ENCODE measurements at places on chromosomes 12 and 14.

- no peak for DNase-seq
Observed at GRCh38 chr12:80178846-80179245, 79.5 kb downstream of the OTOGL start.

DNA sequence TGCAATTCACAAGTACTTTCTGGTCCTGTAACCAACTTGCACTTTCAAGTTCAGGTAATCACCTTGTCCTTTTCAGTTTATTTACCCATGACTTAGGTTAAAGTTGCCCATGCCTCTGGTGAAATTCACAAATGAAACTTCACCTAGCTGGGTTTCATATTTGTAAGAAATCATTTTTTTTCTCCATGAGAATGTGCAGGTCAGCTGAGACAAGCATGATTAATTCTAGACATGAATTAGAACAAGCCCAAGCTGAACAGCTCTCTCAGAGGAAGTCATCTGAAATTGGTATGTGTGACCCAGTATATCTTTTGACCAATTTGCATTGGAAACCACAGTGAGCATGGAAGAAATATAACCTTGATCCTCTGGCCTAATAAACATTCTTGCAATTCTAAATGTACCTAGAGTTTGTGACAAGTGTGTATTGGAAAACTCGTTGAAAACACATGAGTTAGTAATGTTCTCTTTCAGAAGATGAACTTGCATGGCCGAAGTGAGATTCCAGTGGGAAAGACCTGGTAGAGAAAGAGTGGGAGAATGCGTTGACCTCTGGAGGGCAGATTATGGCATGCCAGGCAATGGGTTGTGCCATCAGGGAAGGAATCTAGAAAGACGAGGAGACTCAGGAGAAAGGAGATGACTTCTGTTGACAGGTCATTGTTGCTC lies 486.5 kb downstream of the ZFP36L1 start:
- DNase-seq: no peak

DNA sequence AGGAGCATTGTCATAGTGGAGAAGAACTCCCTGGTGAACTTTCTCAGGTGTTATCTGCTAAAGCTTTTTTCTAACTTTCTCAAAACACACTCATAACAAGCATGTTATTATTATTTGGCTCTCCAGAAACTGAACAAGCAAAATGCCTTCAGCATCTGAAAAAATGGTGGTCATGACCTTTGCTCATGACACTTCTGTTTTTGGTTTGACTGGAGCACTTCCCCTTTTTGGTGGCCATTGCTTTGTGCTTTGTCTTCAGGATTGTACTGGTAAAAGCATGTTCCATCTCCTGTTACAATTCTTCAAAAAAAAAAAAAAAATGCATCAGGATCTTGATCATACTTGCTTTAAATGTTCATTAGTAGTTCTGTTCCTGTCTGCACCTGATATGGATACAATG lies 1241.6 kb upstream of the USP15 start:
- DNase-seq: no peak

DNA sequence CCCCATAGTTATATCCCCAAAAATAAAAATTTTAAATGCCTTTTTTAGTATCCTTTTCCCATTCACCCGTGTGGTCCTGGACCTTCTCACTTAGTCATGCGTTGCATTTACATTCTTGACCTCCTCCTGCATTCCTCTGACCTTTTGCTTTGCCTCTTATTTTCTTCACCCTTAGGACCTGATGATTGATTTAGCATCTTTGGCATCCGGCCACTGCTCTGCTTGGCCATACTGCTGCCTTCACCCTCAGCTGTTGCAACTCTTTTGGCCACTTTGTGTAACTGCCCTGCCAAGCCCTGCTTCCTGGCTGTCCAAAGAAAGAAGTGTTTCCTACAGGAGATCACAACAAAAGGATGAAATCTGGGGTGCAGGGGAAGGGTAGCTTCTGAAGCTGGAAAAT lies 48.8 kb upstream of the SLC38A4 start:
- no peak for DNase-seq

- no peak for DNase-seq
Observed at GRCh38 chr14:65213316-65213715, 111.0 kb upstream of the MAX start.

GRCh38 chr12:3579446-3580093 lies 88.6 kb downstream of the PRMT8 start:
- no peak for DNase-seq

DNA sequence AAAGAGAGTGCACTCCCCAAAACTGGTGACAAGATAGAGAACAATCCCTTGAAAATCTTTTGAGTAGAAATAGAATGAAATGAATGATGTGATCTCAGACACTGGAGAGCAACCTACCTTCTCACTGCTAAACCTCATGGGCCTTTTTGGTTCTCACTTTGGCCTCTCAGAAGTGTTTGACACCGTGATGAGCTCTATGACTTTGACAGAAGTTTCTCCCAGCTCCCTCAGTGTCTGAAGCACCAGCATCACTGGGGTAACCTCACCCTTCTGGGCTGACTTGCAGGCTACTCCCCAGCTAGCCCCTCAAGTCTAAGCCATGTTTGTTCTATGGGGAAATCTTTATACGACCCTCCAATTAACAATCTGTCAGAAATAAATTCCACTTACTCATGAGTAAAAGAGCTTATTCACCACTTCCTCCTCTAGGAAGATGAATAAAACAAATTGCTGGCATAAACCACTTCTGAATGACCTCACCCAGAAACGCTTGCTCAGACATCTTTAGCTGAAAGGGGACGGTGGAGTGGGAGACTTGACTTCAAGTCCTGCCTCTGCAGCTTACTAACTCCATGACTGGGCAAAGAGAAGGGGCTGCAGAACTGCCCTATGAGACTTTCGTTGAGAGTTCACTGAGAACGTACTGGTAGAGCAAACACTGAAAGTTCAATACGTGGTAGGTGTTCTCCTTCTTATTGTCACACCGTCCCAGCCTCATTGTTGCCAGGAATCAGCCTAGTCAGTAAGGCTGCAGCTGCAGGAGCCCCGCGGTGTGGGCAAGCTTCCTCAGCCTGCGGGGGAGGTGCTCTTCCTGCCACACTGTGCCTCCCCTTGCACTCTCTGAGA lies 46.5 kb downstream of the ST8SIA1 start:
- DNase-seq: no peak

DNA sequence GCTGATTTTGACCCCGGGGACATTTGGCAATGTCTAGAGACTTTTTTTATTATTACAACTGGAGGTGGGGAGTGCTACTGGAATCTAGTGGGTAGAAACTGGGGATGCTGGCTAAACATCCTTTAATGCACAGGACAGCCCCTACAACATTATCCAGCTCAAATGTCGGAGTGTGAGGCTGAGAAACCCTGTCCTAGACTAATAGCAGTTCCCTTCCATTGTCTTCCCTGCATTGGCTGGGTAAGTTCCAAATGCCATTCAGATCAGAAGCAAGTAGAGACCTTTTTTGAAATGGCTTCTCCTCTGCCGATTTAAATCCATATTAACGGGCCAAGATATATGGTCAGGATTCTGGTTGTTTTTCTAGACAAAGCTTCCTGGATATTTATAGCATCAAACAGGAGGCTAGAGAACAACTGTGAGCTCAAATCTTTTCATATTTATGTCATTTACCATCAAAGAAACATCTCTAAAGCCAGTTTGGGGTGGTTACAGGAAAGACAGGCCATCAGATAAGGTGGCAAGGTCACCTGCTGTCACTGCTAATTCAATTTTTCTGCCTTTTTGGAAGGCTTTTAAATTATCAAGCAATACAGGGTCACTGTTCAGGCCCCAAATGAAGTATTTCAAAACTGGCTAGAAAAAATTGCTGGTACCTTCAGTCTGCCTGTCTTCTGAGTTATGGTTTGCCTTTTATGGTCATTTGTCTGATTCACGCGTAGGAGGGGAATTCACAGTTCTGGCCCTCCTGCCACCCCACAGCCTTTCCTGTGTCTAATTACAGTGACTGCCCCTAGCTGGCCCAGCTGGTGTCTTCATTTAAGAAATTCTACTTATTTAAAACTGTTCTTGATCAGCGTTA lies 20.1 kb upstream of the AKAP5 start:
- DNase-seq: peak; percentile 12

DNA sequence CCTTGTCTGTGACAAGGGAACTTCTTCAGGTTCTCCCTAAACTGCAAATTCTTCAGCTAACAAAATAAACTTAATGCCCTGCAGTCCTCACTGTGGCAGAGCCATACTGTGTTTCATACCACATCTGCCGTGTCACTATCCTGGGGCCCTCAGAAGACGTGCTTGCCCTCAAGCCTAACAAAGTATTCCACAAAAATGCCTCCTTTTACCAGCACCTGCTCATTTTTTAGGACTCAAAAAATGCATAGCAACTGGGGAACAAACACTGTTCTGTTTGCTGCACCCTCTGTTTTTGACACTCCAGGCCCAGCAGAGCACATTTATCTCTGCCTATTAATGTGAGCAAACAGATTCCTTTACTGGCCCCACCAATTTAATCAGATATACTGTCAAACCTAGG lies 270.7 kb upstream of the SSTR1 start:
- no peak for DNase-seq

DNA sequence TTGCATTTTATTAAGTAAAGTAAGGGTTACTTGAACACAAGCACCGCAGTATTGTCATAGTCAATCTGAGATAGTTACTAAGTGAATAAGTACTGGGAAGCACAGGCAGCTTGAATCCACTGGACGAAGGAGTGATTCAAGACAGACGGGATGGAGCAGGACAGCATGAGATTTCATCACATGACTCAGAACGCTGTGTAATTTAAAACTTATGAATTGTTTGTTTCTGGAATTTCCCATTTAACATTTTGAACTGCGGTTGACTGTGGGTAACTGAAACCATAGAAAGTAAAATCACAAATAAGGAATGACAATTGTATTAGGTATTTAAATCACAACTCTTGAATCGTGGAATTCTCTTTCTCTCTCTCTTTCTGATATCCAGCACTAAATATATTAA lies 1630.4 kb upstream of the SEL1L start:
- no peak for DNase-seq

GRCh38 chr12:52494100-52494499 lies 1.0 kb upstream of the KRT6A start:
- DNase-seq: no peak

DNA sequence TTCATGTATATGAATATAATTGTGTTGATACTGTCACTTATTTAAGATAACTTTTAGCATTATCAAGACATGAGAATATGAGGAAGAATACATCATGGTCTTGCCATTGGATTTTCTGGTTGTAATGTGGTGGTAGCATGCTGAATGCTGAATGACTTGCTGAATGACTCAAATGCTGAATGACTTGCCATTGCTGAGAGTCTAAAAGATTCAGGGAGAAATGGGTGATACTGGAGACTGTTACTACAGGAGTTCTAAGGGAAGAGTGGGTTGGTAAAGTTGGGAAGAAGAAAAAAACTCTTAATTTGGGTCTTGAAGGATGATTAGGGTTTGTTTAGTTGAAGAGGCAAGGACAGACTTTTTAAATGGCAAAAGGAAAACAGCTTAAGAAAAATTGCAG lies 72.1 kb upstream of the MANSC4 start:
- DNase-seq: no peak

DNA sequence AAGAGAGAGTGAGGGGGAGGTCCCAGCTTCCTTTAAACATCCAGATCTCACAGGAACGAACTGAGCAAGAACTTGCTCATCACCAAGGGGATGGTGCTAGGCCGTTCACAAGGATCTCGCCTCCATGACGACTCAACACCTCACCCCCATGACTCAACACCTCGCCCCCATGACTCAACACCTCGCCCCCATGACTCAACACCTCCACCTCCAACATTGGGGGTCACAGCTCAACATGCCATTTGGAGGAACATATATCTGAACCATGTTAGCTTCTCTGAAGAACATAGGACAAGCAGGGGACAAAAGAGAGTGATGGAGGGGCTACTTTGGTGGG lies 66.0 kb upstream of the LHX5 start:
- no peak for DNase-seq

GRCh38 chr14:90674716-90675115 lies 141.5 kb downstream of the TTC7B start:
- DNase-seq: no peak

DNA sequence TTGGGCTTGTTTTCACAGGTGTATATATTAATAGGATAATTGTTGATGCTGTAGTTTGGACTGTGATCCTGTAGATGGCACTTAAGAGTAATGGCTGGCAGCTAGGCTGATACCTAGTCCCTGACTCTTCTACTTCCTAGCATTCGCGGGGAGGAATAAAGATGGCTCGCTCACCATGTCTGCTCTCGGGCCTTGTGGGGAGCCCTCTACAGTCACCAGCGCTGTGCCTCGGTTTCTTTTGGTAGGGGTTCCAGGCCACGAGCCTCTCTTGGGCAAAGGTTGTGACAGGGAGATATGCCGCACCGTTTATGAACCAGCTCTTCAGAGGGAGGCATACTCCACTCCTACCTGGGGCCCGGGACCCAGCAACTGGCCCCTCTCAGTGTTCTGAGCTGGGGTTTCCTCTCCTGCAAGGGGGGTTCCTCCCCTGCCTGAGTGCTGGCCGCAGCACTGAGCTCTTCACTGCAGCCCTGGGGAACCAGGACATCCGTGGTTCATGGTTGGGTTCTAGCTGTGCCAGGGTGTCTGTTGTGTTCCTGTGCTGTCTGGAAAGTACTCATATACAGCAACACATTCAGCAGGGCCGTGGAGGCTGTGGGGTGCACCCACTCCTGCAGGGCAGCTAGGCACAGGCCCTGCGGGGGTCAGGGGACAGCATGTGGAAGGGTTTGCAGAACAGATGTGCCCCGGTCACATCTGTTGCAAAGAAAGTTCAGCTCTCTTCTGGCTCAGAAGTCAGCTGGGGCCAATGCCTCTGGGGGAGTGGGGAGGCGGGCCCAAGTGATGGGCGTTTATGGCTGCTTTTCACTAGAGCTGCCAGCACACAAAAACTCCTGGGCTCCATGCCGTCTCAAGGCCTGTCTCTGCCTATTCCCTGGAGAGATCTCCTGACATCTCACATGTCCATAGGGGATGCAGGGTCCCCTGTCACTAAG lies 147.9 kb downstream of the PPFIA2 start:
- DNase-seq: no peak

GRCh38 chr12:103498990-103499389 lies 3.2 kb upstream of the C12orf42 start:
- DNase-seq: no peak

DNA sequence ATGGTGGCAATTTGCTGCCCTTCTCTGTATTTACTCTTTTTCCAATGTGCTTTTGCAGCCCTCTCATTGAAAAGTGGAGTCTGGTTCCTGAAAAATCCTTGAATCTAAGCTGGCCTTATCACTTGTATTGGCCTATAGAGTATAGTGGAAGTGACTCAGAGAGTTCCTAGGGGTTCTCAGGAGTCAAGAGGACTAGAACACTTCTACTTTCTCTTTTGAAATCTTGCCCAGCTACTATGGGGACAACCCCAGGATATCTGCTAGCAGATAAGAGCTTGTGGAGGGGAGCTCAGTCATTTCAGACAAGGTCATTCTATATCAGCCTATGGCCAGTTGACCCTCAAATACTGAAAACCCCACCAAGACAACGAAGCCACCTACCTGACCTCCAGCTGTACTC lies 26.7 kb upstream of the WSCD2 start:
- no peak for DNase-seq

- no peak for DNase-seq
Observed at GRCh38 chr12:6769666-6770065, 2.7 kb upstream of the LAG3 start.

- DNase-seq: no peak
Observed at GRCh38 chr12:78209846-78210505, 379.3 kb downstream of the NAV3 start.

- DNase-seq: no peak
Observed at GRCh38 chr12:105580821-105581352, 250.4 kb downstream of the C12orf75 start.

GRCh38 chr12:124767066-124767821 lies 96.4 kb downstream of the SCARB1 start:
- DNase-seq: peak; percentile 69

All from effector CD4-positive, alpha-beta T cell (primary cell).